ENCODE measurements at places on chromosomes 4 and X. TPM values are rescaled to one million over a fixed set of nuclear protein-coding genes. Genes with fewer than 3 reads are reported as not detected.

DNA sequence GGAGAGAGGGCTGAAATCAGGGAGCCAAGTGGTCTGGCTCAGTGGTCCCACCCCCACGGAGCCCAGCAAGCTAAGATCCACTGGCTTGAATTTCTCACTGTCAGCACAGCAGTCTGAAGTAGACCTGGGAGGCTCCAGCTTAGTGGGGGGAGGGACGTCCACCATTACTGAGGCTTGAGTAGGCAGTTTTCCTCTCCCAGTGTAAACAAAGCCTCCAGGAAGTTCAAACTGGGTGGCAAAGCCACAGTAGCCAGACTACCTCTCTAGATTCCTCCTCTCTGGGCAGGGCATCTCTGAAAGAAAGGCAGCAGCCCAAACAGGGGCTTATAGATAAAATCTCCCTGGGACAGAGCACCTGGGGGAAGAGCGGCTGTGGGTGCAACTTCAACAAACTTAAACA lies 88.1 kb downstream of the NPFFR2 start:
- peak; percentile 24 for DNase-seq

DNA sequence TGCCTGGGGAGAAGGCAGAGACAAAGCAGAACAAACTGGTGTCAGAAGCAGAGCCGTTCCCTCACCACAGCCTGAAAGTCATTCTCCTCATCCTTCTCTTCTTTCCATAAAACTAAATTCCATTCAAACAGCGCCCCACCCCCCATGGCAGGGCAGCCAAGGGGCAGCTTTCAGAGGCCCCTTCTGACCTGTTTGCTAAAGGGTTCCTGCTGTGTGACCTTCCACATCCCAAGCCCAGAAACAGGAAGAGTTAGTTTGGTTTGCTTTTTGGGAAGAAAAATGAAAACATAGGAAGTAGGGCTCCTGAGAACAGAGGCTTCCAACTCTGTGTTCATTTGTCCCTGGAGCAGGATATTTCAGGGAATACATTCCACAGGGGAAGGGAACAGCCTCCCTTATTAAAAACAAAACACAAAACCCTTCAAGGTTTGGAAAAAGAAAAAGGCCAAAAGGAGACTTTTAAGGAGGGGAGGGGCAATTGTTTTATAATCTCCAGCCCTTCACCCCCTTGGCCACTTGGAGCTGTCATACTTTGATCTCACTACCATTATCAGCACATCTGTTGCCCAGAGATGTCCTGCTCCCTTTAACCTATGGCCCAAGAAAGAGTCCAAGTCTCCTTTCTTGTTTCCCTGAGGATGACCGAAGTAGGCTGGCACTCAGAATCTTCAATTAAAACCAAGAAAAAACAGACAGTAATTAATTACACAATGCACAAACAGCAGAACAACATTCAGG lies 25.3 kb downstream of the STARD8 start:
- no peak for DNase-seq

- peak; percentile 5 for DNase-seq
These were observed 1.4 kb downstream of the LSM6 start for GRCh38 chr4:146176891-146177290.

GRCh38 chrX:133670383-133670782 lies 255.1 kb upstream of the GPC4 start:
- DNase-seq, result peak; percentile 6

DNA sequence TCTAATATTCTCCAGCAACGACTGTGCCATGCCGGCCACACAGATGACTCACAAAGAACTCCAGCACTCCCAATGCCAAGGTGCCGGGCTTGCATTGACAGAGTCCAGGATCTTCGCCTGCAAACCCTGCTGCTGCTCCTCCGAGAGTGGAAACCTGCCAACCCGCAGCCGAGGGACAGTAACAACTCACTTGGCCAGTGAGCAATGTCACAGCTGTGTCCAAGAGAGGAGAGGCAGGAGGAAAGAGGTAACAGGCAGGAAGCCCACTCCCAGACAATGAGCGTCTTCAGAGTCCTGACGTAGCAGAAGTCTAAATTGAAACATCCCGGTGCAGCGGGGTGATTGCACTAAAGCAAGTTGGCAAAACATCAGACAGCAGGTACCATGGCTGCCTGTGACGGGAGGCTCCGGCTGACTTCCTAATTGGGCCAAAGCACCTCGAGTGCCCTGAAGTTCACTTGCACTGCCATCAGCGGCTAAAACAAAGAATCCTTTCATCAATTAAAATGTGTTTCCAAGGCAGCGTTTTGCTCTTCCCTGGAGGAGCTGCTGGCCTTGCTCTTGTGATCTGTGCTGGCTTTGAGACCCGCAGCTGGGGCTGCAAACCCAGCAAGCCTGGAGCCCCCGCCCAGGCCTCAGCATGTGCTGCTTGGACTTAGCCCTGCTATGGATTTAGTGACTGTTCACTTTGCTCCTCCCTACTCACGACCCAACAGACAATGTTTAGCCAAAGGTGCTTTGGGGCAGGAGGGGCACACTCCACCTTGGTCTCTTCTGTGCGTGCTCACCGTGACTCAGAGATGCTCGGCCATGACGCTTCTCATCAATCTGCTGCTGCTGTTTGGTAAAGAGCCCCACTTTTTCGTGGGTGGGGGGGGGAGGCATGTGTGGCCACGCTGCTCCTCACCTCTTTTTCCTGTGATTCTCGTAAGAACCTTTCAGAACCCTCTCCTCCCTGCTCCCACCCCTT lies 36.5 kb downstream of the DCTD start:
- DNase-seq, result no peak

- no peak for DNase-seq
These were observed 30.2 kb upstream of the SPON2 start for GRCh38 chr4:1202526-1203011.

The NEXMIF gene
- total RNA-seq, result not detected

GRCh38 chr4:185902654-185903053 lies 90.7 kb upstream of the SORBS2 start:
- no peak for DNase-seq

The MAGEA10 gene
- total RNA-seq, result not detected

GRCh38 chr4:88964450-88964849 lies 92.5 kb downstream of the FAM13A start:
- peak; percentile 70 for DNase-seq

DNA sequence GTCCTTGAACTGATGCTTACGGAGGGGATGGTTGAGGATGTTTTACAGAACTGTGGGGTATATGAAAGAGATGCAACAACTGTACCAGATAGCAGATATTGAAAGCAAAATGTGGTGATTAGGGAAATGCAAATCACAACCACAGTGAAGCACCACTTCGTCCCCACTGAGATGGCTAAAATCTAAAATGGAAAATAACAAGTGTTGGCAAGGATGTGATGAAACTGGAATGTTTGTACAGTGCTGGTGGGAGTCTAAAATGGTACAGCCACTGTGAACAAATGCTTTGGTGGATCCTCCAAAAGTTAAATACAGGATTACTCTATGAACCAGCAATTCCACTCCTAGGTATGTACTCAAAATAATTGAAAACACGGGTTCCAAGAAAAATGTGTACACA lies 22.9 kb downstream of the XG start:
- no peak for DNase-seq

DNA sequence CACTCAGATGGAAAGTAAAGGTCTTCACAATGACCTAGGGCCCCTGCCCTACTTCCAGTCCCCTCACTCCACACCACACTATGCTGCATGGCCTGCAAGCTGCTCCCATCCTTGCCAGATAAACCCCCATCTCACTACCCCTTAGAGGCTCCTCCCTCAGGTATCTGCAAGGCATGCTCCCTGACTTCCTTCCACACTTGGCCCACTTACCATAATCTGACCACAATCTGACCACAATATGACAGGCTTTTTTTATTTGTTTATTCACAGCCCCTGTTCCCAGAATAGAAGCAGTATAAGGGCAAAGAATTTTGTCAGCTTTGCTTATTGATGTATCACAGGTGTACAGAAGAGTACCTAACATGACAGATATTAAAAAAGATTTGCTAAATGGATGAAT lies 124.7 kb downstream of the CAMK2D start:
- peak; percentile 73 for DNase-seq

The DKK2 gene
- 0.08 TPM for total RNA-seq

The FGF13 gene
- total RNA-seq, result 4.9 TPM

The IGSF1 gene
- total RNA-seq, result 0.47 TPM

DNA sequence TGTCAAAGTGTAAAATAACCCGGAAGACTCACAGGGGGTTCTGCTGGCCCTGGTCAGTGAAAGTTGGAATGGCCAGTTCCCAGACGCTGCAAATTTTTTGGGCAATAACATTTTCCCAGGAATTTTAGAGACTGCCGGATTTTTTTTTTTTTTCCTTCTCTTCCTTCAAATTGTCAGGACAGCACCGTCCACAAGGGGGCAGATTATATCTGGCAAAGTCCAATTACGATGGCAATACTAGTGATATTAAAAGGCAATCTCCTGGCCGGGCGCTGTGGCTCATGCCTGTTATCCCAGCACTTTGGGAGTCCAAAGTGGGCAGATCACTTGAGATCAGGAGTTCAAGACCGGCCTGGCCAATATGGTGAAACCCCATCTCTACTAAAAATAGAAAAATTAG lies 20.5 kb downstream of the SLC25A5 start:
- peak; percentile 38 for DNase-seq

GRCh38 chr4:1277667-1278665 lies 11.7 kb upstream of the MAEA start:
- DNase-seq, result peak; percentile 35

- peak; percentile 90 for DNase-seq
These were observed 1.3 kb downstream of the AFF1 start for GRCh38 chr4:86935853-86936733.

DNA sequence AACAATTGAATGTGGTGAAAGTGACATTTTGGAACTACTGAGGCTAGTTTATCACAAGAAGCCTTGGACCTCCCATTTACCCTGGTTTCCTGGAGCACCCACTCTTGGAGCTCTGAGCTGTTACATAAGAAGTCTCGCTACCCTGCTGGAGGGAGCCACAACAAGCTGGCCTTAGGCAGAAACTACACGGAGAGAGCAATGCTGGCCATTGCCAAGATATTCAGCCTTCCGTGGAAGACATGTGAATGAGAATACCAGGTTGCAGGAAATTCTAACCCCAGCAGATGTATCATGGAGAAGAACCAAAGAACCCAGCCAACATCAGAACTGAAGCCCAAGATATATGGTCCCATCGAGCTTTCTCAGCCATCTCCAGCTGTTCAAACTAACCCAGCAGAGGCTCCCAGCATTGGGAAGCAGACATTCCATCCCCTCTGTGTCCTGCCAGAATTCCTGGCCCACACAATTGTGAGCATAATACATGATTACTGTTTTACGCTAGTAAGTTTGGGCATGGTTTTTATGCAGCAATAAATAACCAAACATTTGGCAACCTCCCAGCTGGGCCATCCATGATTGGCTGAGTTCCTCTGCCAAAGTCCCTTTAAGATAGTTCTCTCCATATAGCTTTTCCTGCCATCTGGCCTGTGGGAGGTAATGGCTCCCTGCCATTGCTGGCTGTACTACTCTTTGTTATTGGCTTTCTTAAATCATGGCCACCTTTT lies 17.9 kb upstream of the PDE5A start:
- no peak for DNase-seq

The MAGEA12 gene
- total RNA-seq, result 142 TPM

The CORIN gene
- 0.73 TPM for total RNA-seq

DNA sequence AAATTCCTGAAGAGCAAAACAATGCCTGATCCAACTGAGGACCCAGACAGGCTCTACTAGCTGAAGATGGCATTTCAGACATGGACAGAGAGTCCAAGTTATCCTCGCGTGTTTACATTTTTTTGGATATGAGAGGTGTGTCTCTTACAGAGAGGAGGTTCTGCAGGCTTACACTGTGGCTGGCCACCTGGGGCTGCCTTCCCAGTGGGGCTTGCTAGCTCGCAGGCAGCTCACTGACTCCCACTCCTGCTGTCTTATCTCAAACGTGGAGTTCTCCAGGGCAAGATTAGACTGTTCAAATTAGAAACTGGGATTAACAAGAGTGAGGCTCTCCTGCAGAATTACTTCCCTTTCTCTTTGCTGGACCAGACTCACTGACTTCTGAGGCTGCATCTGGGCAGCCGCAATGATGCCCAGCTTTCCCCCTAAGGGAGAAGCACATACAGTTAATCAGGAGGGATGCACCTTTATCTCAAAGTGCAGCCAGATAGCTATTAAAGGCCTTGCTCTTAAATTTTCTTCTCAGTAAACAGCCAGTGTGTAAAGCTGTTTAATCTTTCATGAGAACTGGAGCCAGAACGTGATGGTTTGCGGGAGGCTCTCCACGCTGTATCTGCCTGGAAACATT lies 123.0 kb downstream of the ENPP6 start:
- DNase-seq, result no peak

The SLC2A9 gene
- total RNA-seq, result 0.37 TPM

DNA sequence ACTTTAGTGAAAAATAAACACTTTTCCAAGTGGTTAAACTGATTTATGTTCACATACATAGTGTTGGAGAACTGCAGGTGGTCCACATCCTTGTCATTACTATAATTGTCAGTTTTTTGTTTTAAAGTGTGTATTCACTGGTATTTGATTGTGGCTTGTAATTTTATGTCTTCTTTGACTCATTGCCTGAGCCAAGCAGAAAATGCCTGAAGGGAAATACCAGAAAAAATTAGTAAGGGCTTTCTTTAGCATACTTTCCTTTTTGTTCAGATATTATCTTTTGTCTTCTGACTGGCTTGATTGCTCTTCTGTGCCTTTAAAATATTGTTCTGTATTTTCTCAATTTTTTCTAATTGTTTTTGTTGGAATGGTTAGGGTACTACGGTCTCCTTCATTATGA lies 981.3 kb downstream of the C4orf33 start:
- DNase-seq, result peak; percentile 18

The TEX11 gene
- not detected for total RNA-seq

DNA sequence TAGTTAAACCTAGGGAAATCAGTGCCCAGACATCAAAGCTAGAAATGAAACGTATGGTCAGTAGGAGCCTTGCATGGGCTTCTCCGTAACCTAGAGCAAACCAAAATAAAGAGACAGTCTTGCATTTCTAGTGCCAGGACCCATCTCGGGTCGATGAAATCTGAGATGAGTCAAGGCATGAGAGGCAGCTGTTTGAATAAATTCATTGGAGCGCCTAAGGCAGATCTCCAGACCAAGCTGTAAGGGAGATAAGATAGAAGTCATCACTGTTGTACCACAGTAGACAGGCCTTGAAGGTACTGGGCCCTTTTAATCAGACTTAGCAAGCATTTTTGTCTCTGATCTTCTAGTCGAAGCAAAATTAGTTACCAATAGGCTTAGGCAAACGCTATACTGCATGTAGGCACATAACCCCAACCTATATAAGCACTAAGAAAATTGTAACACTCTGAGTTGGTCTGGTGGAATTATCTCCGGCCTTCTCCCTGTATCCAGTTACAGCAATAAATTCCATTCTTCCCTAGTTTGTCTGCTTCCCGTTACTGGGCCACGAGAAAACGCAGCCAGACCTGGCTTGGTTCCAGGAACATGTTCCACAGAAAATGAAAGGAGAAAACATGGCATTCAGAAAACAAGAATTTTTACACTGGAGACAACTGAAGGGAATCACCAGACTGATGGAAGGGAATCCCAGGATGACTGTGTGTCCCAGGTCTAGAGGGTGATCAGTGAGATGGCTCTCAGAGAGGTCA lies 21.1 kb upstream of the PAPSS1 start:
- DNase-seq, result no peak

GRCh38 chr4:190019023-190019858 lies 7.8 kb downstream of the FRG2 start:
- DNase-seq, result no peak

- no peak for DNase-seq
These were observed 87.9 kb upstream of the GPC3 start for GRCh38 chrX:134073341-134073740.
